ENCODE measurements at places on chromosomes 1 and 21. TPM values are rescaled to one million over a fixed set of nuclear protein-coding genes. Genes with fewer than 3 reads are reported as not detected.

Gene CELA3B
- 2.0 TPM for total RNA-seq

Gene TMPRSS15
- total RNA-seq, result not detected

Gene DIO1
- total RNA-seq, result not detected

Gene WNT2B
- 7.1 TPM for total RNA-seq

Gene FMO5
- total RNA-seq, result 100 TPM

Gene SPATA45
- not detected for total RNA-seq

Gene NPPA
- total RNA-seq, result not detected

Gene PDC
- not detected for total RNA-seq

Gene AMY1A
- not detected for total RNA-seq

Gene DNASE2B
- total RNA-seq, result 0.70 TPM

Gene NT5C1A
- total RNA-seq, result not detected

Gene C1orf87
- total RNA-seq, result not detected

Gene HS2ST1
- total RNA-seq, result 17.4 TPM

Gene FNDC10
- 3.1 TPM for total RNA-seq

Gene LORICRIN
- total RNA-seq, result not detected

Gene ALX3
- not detected for total RNA-seq

Gene SPRR2F
- total RNA-seq, result not detected

Gene DIPK1A
- 14.0 TPM for total RNA-seq

Gene KLF18
- total RNA-seq, result not detected

Gene SLC1A7
- 0.58 TPM for total RNA-seq

Gene TMEM51
- 27.4 TPM for total RNA-seq

Gene HORMAD1
- total RNA-seq, result 1.7 TPM

Gene METTL13
- total RNA-seq, result 22.1 TPM

Gene C1QB
- 150 TPM for total RNA-seq

Gene XCL2
- 0.70 TPM for total RNA-seq

Gene TRIM17
- not detected for total RNA-seq

Gene GRHL3
- total RNA-seq, result not detected

Gene SPRR2A
- total RNA-seq, result not detected

Gene IFNLR1
- total RNA-seq, result 23.2 TPM

Gene F3
- 44.4 TPM for total RNA-seq

Gene LDLRAD2
- 0.39 TPM for total RNA-seq

Gene FCRL6
- not detected for total RNA-seq

Gene TMEM240
- 0.67 TPM for total RNA-seq

Gene BARHL2
- not detected for total RNA-seq

Gene IFI44L
- total RNA-seq, result 3.0 TPM

Gene BEND5
- 2.4 TPM for total RNA-seq

Gene PBX1
- total RNA-seq, result 55.4 TPM

Gene DHCR24
- 298 TPM for total RNA-seq

Gene KCNT2
- 0.98 TPM for total RNA-seq

Gene TSPAN2
- total RNA-seq, result 12.1 TPM

Gene AGMAT
- total RNA-seq, result 25.1 TPM

All from left colon (tissue), 2 donors.